ENCODE measurements at places on chromosomes 3 and 15.

DNA sequence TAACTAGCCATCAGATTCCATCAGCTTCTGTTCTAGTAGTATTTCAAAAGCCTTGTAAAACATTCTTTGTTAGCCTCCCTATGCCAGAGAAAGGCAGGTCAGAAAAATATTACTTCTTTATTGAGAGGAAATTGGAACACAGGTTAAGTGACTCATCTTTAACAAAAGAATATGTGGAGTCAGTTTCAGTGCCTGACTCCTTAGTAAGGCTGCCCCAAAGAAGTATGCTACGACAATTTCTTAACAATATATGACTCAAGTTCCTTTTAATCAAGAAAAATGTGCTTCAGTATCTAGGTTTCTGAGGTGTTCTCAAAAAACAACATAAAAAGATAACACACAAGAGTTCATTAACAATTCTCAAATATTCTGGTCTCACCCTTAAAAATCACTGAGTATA lies 139.2 kb downstream of the VPS13C start:
- no peak for DNase-seq

DNA sequence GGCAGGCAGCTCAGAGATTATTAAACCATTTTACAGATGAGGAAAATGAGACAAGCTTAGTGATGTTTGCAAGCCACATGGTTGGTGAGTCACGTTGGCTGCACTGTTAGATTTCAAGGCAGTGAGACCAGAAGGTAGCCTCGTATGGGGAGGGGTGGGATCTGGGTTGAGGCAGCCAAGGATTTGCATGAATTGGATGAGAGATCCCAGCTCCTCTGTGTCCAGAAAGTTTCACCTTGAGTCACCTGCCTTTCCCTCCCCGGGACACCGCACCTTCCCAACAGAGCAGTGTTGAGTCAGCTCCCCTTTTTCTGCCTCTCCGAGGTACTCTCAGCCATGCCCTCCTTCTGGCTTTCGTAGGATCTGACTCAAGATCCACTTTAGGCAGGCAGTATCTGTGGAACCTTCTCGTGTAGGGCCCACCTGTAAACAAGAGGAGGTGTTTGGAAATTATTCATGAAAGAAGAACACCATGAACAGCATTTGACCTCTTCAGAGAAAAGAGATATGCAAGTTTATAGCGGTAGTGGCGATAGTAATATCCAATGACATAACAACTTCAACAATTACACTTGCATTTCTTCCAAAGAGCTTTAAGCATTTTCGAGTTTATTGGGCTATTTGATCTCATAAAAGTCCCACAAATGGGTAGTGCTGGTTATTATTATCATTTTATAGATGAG lies 46.8 kb upstream of the VPS8 start:
- no peak for DNase-seq

DNA sequence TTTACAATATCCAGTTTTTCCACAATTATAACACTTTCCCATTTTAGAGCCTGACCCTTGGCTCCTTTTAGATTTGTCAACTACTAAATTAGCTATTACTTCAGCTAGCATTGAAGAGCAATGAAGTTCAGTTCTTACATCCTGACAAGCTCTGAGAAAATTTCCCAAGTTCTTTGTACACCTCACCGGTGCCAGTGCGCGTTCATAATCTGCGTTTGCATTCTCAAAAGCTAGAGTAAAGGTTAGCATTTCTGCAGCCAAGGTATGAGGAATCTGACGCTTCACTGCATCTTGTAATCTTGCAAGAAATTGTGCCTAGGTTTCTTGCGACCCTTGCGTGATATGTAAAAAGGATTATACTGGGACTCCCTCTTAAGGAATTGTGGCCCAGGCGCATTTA lies 25.2 kb upstream of the XCR1 start:
- DNase-seq, result no peak

GRCh38 chr15:90957031-90957790 lies 2.5 kb downstream of the RCCD1 start:
- no peak for DNase-seq

GRCh38 chr15:40413036-40413435 lies 7.4 kb downstream of the IVD start:
- DNase-seq, result no peak

GRCh38 chr3:179716226-179716625 lies 63.4 kb downstream of the USP13 start:
- no peak for DNase-seq

GRCh38 chr3:62832553-62832952 lies 42.7 kb downstream of the CADPS start:
- DNase-seq, result no peak

Measured in activated CD8-positive, alpha-beta memory T cell treated with anti-CD3 and anti-CD28 coated beads for 1 hour (primary cell).